ENCODE measurements at places on chromosomes 4 and X. TPM values are rescaled to one million over a fixed set of nuclear protein-coding genes. Genes with fewer than 3 reads are reported as not detected.

Gene PAGE1
- not detected for total RNA-seq

DNA sequence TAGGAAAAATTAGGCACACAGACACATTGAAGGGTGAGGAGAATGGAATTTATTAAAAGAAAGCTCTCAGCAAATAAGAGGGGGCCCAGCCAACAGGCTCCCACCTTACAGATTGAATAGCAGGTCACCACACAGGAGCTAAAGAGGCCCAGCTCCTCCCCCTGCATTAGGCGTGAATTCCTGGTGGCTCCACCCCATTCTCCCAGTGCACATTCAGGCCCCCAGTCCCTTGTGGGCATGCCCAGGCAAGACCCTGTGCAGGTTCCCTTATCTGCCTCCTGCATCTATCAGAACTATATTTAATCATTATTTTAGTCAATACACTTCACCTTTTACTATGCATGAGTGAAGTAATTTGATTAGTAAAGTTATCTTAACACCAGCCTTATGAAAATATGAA lies 856.3 kb upstream of the NDST4 start:
- H3K27ac ChIP-seq: no peak overlapping the region
- H3K36me3 ChIP-seq: no peaks in the 10 kb centered on the region
- no peaks in the 10 kb centered on the region for H3K4me1 ChIP-seq
- H3K4me3 ChIP-seq: no peak overlapping the region

Gene CACNA1F
- 0.17 TPM for total RNA-seq

- no peak overlapping the region for H3K4me3 ChIP-seq
- H3K27ac ChIP-seq: no peak overlapping the region
- H3K27me3 ChIP-seq: no peaks in the 10 kb centered on the region
- no peaks in the 10 kb centered on the region for H3K36me3 ChIP-seq
- H3K4me1 ChIP-seq: peaks cover 33% of the 10 kb centered on the region
Observed at GRCh38 chrX:12987900-12988594, 13.1 kb downstream of the TMSB4X start.

GRCh38 chr4:169464080-169464479 lies 148.3 kb downstream of the NEK1 start:
- no peaks in the 10 kb centered on the region for H3K36me3 ChIP-seq
- no peaks in the 10 kb centered on the region for H3K4me1 ChIP-seq
- H3K27me3 ChIP-seq: no peaks in the 10 kb centered on the region
- no peak for DNase-seq
- no peak overlapping the region for H3K27ac ChIP-seq
- no peak overlapping the region for H3K4me3 ChIP-seq

Gene AFM
- total RNA-seq: 0.14 TPM

Gene TBC1D25
- 5.2 TPM for total RNA-seq

Gene SLC6A14
- 0.38 TPM for total RNA-seq

Gene GRID2
- total RNA-seq: not detected

Gene PNMA3
- total RNA-seq: 0.16 TPM

DNA sequence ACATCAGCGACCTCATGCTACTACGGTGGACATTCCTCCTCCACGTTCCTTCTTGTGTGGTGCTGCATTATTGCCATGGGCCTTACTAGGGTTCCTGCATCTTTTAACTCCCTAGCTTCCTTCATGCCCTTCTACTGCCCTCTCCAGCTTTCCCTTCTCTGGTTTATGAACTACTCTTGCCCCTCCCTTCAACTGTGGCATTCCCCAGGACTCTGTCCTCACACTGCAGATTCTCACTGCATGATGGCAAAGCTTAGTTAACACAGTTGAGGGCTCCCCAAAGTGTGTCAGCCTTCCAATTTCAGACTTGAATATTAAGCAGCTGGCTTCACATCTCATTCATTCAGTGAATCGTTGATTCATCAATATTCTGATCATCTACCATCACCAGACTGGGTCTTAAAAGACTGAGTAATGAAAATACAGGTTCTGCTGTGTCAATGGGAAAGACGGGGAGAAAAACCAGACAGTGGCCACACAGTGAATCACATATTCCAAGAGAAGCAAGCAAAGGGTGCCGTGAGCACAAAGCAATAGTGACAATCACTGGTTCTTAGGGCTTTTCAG lies 53.0 kb downstream of the ZFX start:
- H3K4me1 ChIP-seq: peaks cover 24% of the 10 kb centered on the region
- no peaks in the 10 kb centered on the region for H3K36me3 ChIP-seq
- H3K4me3 ChIP-seq: no peak overlapping the region
- no peak for DNase-seq
- no peaks in the 10 kb centered on the region for H3K27me3 ChIP-seq

DNA sequence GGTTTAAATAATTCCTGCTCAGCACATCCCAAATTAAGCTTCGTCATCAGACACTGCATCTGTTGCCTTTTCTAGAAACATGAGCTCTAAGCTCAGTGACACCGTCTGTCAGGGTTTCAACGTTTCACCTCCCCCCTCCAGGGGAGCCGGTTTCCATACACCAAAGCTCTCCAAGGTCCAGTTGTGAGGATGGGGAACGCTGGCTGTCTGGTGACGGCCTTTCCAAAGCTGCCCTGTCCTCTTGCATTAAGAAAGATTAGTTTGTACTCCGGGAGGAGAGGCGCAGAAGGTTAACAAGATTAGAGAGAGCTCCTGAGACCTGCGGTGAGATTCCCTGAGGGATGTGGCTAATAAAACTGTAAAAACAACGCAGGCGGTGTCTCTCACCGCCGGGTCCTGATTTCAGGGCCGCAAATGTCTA lies 43.2 kb downstream of the ASMT start:
- DNase-seq: no peak
- no peaks in the 10 kb centered on the region for H3K27me3 ChIP-seq
- no peaks in the 10 kb centered on the region for H3K4me1 ChIP-seq
- no peaks in the 10 kb centered on the region for H3K36me3 ChIP-seq

GRCh38 chrX:41604177-41604576 lies 84.6 kb upstream of the GPR34 start:
- no peak overlapping the region for H3K27ac ChIP-seq
- H3K4me1 ChIP-seq: no peaks in the 10 kb centered on the region
- no peak for DNase-seq
- H3K4me3 ChIP-seq: no peak overlapping the region

- H3K27me3 ChIP-seq: no peaks in the 10 kb centered on the region
- no peaks in the 10 kb centered on the region for H3K4me1 ChIP-seq
- H3K4me3 ChIP-seq: no peak overlapping the region
- DNase-seq: no peak
- H3K36me3 ChIP-seq: no peaks in the 10 kb centered on the region
Observed at GRCh38 chr4:175325230-175325629, 407.1 kb downstream of the ADAM29 start.

Gene BEX2
- 13.1 TPM for total RNA-seq

- H3K27me3 ChIP-seq: no peaks in the 10 kb centered on the region
- H3K4me3 ChIP-seq: no peak overlapping the region
- no peaks in the 10 kb centered on the region for H3K4me1 ChIP-seq
- no peak for DNase-seq
- H3K27ac ChIP-seq: no peak overlapping the region
Observed at GRCh38 chr4:38749336-38749735, 33.5 kb downstream of the TLR10 start.

DNA sequence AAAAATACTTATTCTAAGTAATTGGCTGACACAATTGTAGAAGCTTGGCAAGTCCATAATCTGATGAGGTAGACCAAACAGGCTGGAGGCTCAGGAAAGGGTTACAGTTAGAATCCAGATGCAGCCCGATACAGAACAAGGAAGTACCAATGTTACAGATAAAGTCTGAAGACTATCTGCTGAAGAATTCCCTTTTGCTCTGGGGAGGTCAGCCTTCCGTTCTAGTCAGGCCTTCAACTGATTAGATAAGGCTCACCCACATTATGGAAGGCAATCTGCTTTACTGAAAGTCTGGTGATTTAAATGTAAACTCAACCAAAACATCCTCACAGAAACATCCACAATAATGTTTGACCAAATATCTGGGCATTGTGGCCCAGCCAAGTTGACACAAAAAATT lies 7.4 kb upstream of the DYNLT3 start:
- H3K27ac ChIP-seq: no peak overlapping the region
- no peaks in the 10 kb centered on the region for H3K27me3 ChIP-seq
- no peak overlapping the region for H3K4me3 ChIP-seq
- DNase-seq: no peak

DNA sequence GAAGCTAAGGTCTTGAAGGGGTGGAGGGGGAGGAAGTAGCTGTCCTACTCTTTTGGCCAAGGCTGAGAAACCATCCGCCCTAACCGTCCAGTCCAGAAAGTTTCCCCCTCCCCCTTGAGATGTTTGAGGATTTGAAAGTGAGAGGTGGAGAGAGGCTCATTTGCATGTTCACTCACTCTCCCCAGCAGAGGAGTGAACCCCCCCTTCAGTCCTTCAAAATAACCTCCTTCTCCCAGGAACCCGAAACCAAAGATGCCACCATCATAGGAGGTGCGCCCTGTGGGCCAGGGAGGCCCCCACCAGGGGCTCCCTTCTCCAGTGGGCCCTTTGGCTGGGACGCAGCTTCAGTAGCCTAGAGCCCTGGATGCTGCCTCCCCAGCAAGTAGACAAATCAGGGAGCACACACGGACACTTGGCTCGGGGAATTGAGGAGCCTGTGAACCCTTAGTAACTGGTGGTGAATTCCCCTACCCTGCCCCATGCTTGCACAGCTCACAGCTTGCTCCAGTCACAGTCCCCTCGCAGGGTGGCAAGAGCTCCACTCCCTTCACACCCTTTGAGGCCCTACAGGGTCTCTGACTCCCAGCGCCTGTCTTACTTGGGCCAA lies 25.6 kb downstream of the ELF4 start:
- H3K36me3 ChIP-seq: no peaks in the 10 kb centered on the region
- no peak overlapping the region for H3K4me3 ChIP-seq
- no peak overlapping the region for H3K27ac ChIP-seq

DNA sequence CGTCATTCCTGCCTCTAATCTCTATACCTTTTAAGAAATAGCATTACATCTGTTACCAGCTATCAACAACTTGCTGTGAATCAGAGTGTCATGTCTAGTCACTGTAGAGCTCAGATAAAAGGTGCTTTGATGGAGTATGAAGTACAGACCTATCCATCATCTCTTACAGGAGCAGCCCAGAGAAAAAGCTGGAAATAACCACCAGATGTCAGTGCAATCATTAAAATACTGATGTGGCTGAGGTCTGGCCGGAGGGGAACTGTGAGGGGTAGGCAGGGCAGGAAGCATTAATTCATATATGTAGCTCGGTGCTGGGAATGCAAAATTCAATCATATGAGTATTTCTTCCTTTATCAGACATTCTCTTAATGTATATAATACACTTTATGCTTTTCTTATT lies 100.6 kb downstream of the AKAP4 start:
- H3K36me3 ChIP-seq: no peaks in the 10 kb centered on the region
- no peak overlapping the region for H3K4me3 ChIP-seq
- H3K27me3 ChIP-seq: no peaks in the 10 kb centered on the region
- H3K27ac ChIP-seq: no peak overlapping the region
- H3K4me1 ChIP-seq: no peaks in the 10 kb centered on the region
- no peak for DNase-seq

Gene PNMA5
- not detected for total RNA-seq

GRCh38 chr4:78186597-78187543 lies 129.7 kb downstream of the FRAS1 start:
- no peaks in the 10 kb centered on the region for H3K4me1 ChIP-seq
- H3K27me3 ChIP-seq: no peaks in the 10 kb centered on the region
- no peak overlapping the region for H3K4me3 ChIP-seq
- no peaks in the 10 kb centered on the region for H3K36me3 ChIP-seq

- DNase-seq: peak; percentile 39
- H3K4me3 ChIP-seq: peak within 1 kb of the TSS; percentile 18
- H3K27me3 ChIP-seq: peaks cover 3% of the 10 kb centered on the region
Observed at GRCh38 chrX:74925225-74926088, at the start of gene NEXMIF. Gene NEXMIF (minus strand): TSS chrX:74925452.

DNA sequence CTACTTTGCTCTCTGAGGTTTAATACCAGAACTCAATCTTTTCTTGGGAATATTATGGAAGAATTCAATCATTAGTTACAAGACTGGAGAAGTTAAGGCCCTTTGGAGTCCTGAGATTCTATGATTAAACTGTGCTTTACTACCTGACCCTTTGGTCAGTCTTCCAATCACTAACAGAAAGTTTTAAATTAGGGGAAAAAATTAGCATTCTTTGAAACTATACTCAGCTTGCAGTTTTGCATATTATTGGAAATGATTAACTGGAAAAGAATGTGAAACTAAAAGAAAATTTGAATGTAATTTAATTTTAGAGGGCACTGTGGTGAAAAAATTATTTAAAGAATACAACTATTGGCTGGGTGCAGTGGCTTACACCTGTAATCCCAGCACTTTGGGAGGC lies 18.7 kb upstream of the GPR34 start:
- H3K27me3 ChIP-seq: no peaks in the 10 kb centered on the region
- H3K4me3 ChIP-seq: no peak overlapping the region
- no peaks in the 10 kb centered on the region for H3K36me3 ChIP-seq
- H3K4me1 ChIP-seq: no peaks in the 10 kb centered on the region
- DNase-seq: no peak

Gene CSAG2
- total RNA-seq: not detected

Gene TMEM150C
- total RNA-seq: 4.7 TPM

DNA sequence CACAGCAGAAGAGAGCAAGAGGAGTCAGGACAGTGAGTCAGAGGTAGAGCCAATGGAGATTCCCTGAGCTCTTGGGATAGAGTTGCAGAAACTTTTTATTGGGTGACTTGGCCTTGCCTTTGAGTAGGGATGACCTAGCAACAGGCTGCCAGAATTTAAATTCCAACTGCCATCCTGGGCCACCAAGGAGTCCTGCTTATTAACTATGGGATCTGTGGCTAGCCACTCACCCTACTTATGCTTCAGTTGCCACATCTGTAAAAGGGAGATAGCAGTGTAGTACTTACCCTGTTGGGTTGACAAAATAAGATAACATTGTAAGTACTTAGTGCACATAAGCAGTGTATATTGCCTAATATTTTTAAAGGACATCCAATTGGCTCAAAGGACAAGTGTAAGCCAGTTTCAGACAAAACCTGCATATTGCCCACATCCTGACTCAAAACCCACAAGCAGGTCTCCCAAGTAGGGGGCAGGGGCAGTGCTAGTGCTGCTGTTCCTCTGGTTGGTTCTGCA lies 43.5 kb upstream of the TMEM164 start:
- H3K4me1 ChIP-seq: no peaks in the 10 kb centered on the region
- no peaks in the 10 kb centered on the region for H3K36me3 ChIP-seq
- H3K27me3 ChIP-seq: no peaks in the 10 kb centered on the region
- no peak for DNase-seq
- no peak overlapping the region for H3K27ac ChIP-seq
- no peak overlapping the region for H3K4me3 ChIP-seq

Gene CXorf51B
- total RNA-seq: not detected

DNA sequence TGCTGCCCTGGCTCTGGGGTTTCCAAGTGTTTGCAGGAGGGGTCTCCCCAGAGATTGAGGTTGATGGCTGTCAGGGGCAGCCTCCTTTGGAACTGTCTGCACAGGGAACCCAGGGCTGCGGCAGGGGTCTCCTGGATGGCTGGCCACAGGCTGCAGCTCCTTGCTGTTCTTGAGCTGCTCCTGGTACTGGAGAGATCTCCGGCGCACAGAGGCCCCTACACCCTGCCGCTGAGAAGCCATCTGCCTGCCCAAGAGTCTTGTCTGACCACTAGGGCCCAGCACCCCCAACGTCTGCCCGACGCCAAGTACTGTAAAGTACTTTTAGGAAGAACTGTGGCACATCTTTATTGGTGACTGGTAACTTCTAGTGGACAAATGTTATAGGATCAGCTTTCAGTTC lies 13.5 kb downstream of the STIM2 start:
- H3K4me1 ChIP-seq: peaks cover 2% of the 10 kb centered on the region
- no peak overlapping the region for H3K27ac ChIP-seq
- H3K36me3 ChIP-seq: no peaks in the 10 kb centered on the region
- DNase-seq: no peak
- no peaks in the 10 kb centered on the region for H3K27me3 ChIP-seq
